Effector memory CD4-positive, alpha-beta T cell (primary cell): ENCODE measurements at places on chromosomes 11 and 22.

DNA sequence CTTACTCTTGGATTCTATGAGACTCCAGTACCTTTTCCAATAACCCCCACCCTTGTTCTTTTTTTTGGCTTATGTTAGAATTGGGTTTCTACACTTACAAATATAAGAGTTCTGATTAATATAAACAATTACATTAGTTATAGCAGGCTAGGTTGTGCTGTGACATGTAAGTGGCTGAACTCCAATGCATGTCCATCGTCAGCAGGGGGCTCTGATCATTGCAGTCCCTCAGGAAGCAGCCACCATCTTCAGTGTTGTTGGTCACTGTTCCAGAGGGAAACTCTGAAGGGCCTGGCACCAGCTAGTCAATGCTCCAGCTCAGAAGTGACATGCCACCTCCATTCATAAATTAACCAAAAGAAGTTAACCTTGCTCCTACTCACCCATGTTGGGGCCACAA lies 5.6 kb downstream of the LIPT2 start:
- DNase-seq: no peak

GRCh38 chr22:50112151-50113118 lies 22.6 kb downstream of the MOV10L1 start:
- DNase-seq: no peak

- no peak for DNase-seq
Measured at GRCh38 chr11:114440971-114441763, 1.9 kb downstream of the REXO2 start.

GRCh38 chr11:21646351-21646750 lies 546.5 kb upstream of the ANO5 start:
- DNase-seq: no peak

DNA sequence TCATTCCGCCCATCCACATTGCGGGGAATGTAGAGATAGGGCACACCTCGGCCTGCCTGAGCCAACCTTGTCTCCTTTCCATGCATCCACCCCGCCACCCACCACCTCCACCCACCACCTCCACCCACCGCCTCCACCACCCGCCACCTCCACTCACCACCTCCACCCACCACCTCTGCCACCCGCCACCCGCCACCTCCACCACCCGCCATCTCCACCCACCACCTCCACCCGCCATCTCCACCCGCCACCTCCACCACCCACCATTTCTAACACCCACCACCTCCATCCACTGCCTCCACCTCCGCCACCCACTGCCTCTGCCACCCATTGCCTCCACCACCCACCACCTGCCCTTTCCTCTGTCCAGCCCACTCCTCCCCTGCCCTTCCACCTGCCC lies 78.4 kb downstream of the IGLL1 start:
- no peak for DNase-seq

DNA sequence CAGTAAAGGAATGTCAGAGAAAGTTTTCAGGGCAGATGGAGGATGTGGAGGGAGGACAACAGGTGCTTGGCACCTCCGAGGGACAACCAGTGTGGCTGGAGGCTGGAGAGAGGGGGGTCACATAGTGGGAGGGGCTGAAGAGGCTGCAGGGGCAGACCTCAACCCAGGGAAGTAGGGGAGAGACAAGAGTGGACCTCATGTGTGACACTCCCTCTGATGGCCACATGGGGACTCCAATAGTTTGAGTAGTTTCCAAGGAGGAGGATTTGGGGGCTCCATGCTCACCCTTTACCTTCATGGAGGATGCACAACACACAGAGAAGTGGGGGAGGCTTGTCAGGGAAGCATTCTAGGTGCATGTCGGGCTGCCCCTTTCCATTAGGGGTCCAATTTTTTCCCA lies 35.1 kb upstream of the ASPHD2 start:
- no peak for DNase-seq
